ENCODE measurements at places on chromosomes 11 and 22.

- DNase-seq, result no peak
These were observed 9.8 kb downstream of the SLC22A6 start for GRCh38 chr11:62974848-62975522.

- DNase-seq, result no peak
These were observed 9.5 kb upstream of the LTO1 start for GRCh38 chr11:69684651-69685050.

DNA sequence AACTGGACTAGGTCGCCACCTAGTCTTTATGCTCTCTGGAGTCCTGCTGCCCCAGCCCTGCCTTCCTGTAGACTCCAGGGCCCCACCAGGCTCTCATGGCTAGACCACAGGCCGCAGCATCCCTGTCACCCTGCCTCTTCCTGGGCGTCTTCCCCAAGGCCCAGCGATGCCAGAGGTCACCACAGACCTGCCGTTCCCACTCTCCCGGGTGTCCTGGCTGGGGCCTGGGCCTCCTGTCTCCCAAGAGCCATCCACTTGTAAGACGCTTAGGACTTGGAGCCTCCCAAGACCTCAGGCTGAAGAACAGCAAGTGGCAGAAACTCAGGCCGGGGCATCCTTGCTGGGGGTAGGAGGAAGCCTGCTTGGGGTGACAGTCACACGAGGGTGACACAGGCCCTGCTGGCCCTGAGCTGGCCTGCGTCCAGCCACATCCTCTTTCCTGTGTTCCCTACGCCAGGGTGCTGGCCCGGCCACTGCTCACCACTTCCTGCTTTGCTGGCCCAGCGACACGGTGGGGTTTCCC lies 2.0 kb upstream of the TCIRG1 start:
- no peak for DNase-seq

GRCh38 chr11:77868744-77869143 lies 47.8 kb downstream of the AAMDC start:
- no peak for DNase-seq

DNA sequence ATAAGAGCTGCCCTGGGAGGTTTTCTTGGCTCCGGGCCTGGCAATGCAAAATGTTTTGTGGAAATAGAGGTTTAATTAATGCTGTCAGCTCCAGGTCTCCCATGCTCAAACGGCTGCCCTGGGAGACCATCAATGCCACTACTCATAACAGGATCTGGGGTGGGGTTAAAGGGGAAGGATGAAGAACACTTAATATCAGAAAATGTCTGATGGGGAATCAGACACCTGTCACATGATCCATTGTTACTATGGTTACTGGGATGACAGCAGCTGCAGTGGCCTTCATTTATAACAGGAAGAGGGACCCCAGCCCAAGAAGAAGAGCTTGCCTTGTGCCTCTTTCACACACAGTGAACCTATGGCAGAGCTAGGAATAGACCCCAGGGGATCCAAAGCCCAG lies 2.2 kb upstream of the SYT13 start:
- no peak for DNase-seq

- DNase-seq, result no peak
These were observed 3.6 kb upstream of the OR2AT4 start for GRCh38 chr11:75100314-75100713.

GRCh38 chr11:69295995-69296889 lies 2.3 kb downstream of the MYEOV start:
- no peak for DNase-seq

All from stimulated activated CD4-positive, alpha-beta T cell treated with anti-CD3 and anti-CD28 coated beads, TNF-alpha, amount 100 ng/mL, for 4 hours (primary cell).